ENCODE measurements at places on chromosomes 11 and 22. TPM values are rescaled to one million over a fixed set of nuclear protein-coding genes. Genes with fewer than 3 reads are reported as not detected.

The KDELR3 gene
- 250 TPM for total RNA-seq

The TENM4 gene
- 0.70 TPM for total RNA-seq

The OR8D1 gene
- not detected for total RNA-seq

The GAB2 gene
- 1.9 TPM for total RNA-seq

DNA sequence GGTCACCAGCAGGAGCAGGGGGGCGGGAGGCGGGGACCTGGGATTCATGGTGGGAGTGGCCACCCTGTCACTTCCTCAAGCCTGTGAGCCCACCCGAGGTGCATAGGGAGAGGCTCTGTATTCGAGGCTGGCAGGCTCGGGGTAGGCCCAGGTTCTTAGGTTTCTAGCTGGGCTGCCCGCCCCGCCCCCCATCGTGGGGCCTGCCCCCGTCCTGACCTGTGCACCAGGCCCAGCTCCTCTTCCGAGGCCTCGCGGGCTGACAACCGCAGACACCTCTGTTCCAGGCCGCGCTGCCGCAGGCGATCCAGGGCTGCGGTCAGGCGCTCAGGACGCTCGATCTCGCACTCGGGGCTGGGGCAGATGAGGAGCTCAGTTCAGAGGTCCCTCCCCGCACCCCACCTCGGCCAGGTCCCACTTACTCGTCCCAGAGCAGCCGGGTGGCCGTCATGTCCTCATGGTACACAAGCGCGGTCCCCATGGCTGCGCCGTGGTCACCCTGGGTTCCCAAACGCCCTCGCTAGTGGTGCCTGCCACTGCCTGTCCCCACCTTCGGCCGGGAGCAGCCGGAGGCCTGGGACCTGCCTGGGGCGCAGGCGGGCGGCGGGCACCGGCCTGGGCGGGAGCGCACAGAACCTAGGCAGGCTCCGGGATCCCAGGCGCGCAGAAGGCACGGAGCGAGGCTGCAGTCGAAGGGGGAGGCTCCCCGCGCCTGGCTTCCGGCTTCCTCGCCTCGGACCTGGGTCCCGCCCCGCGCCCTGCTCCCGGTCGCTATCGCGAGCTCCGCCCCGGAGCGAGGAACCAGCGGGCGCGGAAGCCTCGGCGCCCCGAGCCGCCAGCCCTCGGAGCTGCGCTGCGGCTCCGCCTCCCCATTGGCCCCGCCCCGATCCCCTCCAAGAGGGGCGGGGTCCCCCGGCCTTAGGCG, at the start of gene HDAC10:
HDAC10 (minus strand) TSS at position 711 of the 922 bp plus-strand sequence; CDS start at position 478, 233 bp downstream.
- DNase-seq: peak; percentile 84

GRCh38 chr11:44463751-44464150, 101.7 kb upstream of the CD82 start:
- DNase-seq: no peak

DNA sequence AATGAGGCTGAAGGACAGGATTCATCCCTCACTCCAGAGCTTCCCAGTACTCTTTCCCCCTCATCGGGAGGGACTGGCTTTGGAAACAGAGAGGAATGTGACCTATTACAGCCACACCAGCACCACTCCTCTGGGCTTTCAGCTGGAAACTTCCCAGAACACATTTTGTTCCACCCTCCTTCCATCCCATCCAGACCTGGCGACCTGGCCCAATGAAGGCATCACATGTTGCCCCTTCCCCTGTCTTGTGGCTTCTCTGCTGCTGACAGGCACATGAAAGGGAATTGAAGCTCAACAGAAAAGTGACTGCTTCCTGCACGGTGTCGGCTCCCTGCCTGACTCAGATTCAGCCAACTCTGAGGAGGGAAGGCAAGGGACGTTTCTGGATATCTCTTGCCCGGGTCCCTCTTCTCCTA, 19.1 kb downstream of the IRAG1 start:
- DNase-seq: no peak

DNA sequence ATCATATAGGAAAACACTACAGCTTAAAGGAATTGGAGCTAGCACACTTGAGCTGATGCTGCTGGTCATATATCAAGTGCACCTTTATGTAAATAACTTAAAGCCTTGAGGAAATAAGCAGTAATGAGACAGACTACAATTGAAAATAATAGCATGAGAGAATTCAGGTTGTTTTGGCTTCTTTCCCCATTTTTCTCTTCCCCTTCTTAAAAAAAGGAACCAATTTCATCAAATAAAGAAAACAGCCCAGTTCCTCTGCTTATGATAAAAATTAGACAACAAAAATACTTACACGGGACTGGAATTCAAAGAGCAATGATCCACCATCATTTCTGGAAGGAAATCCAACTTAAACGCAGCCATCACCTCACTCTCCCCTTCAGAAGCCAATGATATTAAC, 50.2 kb upstream of the RAPSN start:
- DNase-seq: no peak

GRCh38 chr11:125481531-125481930, 14.5 kb downstream of the FEZ1 start:
- DNase-seq: no peak

- no peak for DNase-seq
These were observed 122.1 kb upstream of the ISX start for GRCh38 chr22:34943830-34944229.

DNA sequence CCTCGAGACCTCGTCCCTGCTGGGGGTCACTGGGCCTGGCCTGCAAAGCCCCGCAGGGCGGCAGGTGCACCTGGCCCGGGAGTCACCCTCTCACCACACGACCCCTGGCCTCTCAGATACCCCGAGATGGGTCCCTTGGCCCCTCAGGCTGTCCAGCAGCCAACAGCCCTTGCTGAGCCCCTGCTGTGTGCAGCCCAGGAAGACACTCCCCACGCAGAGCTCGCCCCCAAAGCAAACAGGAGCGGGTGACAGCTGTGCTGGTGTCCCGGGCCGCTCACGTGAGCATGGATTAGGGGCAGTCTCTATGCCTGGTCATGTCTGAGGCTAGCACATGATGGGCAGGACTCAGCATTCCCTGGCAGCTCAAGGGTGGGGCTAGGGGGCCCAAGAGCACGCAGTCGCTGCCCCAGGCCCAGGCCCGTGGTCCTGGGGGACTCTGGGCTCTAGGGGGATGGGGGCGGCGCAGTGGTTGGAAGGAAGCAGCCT, 31.3 kb downstream of the WNT7B start:
- DNase-seq: no peak

- peak; percentile 54 for DNase-seq
These were observed 6.2 kb downstream of the MRGPRD start for GRCh38 chr11:68974421-68975194.

GRCh38 chr11:26042113-26042512, 289.8 kb upstream of the ANO3 start:
- DNase-seq: no peak

GRCh38 chr11:11149671-11150459, 203.2 kb downstream of the CSNK2A3 start:
- no peak for DNase-seq

GRCh38 chr11:133987171-133987570, 30.4 kb upstream of the IGSF9B start:
- DNase-seq: no peak

All from Caki2 (cell line).